ENCODE measurements at places on chromosomes 6 and 20. TPM values are rescaled to one million over a fixed set of nuclear protein-coding genes. Genes with fewer than 3 reads are reported as not detected.

Gene WASF1
- 7.3 TPM for total RNA-seq

Gene SLCO4A1
- 18.7 TPM for total RNA-seq

- DNase-seq, result no peak
Observed at GRCh38 chr20:22346716-22347115, 237.7 kb downstream of the FOXA2 start.

DNA sequence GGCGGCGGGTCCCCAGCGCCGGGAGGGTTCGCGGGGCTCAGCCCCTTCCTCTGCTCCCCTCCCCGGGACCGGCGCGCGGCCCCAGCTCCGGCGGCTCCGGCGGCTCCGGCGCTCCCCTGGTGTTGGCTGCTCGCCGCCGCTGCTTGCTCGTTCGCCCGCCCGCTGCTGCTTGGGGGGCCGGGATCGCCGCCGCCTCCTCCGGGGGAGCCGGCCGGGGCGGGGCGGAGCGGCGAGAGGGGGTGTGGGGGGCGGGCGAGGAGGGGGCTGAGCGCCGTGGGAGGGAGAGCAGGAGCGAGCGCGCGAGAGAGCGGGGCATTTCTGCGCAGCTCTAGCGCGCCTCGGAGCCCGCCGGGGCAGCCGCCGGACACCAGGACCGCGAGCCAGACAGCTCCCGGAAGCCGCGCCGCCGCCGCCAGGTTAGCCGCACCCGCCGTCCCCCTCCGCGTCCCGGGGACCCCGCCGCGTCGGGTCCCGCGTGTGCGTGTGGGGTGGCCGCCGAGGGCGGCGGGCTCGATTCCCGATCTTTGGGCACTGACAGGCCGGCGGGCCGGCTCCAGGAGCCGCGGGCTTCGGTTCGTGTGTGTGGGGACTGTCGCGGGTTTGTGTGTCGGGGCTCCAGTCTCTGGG, 62.0 kb upstream of the EPB41L1 start:
- peak; percentile 67 for DNase-seq

Gene MACROD2
- 7.6 TPM for total RNA-seq

Gene CAGE1
- 0.26 TPM for total RNA-seq

Gene SIRPG
- total RNA-seq, result not detected

GRCh38 chr6:151323791-151324487, 67.4 kb downstream of the ZBTB2 start:
- DNase-seq, result peak; percentile 72

DNA sequence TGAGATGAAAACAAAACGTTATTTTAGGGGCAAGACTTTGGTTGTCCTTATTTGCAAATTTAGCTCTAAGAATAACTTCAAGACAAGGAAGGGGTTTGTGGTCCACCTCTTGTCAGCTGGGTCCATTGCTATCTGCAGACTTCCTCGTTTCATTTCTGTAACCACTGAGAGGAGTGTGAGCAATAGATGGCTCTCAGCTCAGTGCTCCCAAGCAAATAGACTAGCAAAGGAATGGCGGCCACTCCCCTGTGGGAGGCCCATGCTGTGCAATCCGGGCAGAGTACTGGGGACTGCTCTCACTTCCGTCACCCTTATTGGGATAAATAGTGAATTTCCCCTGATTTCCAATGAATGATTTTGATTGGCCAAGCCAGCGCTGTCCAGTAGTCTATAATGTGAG, 176.6 kb downstream of the ZDHHC14 start:
- DNase-seq, result no peak

- no peak for DNase-seq
Observed at GRCh38 chr6:129324345-129324744, 385.6 kb downstream of the ARHGAP18 start.

Gene TUBB2A
- 89.8 TPM for total RNA-seq

GRCh38 chr6:2796861-2797260, 31.7 kb downstream of the WRNIP1 start:
- DNase-seq, result no peak

GRCh38 chr20:20084296-20084752, 32.0 kb downstream of the CFAP61 start:
- no peak for DNase-seq

Gene ZC3H12D
- 0.65 TPM for total RNA-seq

GRCh38 chr6:14488180-14488579, 370.6 kb downstream of the CD83 start:
- DNase-seq, result no peak

Gene NR2E1
- 1.4 TPM for total RNA-seq

GRCh38 chr6:143621876-143622605, 55.7 kb upstream of the PHACTR2 start:
- DNase-seq, result no peak

Gene MMP24
- total RNA-seq, result 13.0 TPM

- DNase-seq, result no peak
Observed at GRCh38 chr20:6590891-6591637, 176.4 kb upstream of the BMP2 start.

- DNase-seq, result peak; percentile 56
Observed at GRCh38 chr6:56851541-56852259, 103.2 kb upstream of the BEND6 start.

Gene C20orf202
- total RNA-seq, result not detected

Gene NNAT
- total RNA-seq, result not detected

DNA sequence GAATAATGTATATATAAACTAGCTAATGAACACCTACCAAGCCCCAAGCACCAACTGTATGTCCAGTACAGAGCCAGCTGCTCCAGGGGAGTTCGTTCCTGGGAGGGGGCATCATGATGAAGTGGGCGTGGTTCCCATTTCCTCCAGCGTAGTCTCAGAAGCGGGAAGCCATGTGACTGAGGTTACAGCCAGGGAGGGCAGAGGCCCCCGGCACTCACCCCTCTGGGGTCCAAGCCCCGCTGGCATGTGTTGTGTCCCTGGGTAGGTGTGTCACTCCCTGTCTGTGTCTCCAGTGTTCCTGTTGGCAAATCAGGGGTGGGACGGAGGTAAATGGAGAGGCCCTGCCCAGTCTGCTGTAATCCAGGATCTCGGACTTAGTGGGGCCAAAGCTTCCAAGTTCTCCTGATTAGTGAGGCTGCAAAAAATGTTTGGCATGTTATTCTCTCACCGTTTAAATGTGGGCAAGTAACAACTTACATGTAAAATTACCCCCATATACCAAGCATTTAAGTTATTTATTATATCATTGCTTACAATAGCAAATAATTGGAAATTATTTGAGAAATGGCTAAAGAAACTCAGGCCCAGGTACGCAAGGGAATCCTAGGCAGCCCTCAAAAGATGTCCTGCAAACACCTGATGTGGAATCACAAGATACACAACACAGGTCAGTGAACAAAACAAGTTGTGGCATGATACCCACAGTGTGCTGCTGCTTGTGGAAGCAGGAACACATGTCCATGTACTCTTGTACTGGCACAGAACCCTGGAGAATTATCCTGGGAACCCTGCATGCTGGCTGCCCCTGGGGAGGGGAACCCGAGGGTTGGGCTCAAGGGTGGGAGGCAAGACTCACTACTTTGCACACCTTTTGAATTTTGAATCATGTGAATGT, 22.2 kb downstream of the FAM110A start:
- no peak for DNase-seq

DNA sequence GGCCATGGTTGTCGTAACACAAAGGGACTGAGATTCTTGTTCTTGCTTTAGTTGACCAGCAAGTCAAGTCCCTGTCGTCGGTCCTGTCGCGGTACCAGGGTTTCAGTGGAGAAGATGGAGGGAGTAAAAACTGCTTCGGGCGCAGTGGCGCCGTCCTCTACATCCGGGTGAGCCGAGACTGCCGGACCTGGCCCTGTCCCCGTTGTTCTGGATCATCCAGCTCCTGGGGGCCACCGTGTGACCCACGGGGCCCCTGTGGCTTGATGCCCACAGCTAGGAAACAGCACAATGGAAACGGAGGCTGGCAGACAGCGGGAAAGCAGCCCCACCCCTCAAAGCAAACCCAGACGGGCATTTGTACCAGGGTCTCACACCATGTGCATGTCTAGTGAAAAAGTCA, 15.0 kb downstream of the MTG2 start:
- DNase-seq, result no peak

GRCh38 chr6:3276174-3277167, 17.7 kb downstream of the PSMG4 start:
- no peak for DNase-seq

Gene PPP1R11
- 35.6 TPM for total RNA-seq

Gene WFDC5
- total RNA-seq, result not detected

Data from Caco-2 (cell line).